ENCODE measurements at places on chromosomes 5 and 9.

DNA sequence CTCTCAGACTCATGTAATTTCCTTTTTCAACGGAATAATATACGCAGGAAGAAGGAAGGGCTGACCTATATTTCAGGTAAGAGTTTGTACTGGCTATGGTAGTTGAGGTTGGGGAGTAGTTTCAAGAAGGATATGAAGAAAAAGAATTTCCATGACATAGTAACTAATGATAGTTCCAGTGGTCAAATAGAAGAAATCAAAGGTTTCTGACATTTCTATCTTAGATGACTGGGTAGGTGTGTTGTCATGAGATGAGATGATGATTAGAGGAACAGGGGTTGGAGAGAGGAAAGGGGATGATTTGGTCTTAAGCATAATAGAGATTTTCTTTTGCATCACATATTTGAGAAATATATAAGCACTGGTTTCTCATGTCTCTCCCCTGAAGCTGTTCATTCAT is 166.0 kb downstream of the SPATA31D1 start:
- no peak for DNase-seq

- no peak for DNase-seq
These were observed 87.7 kb downstream of the FSTL4 start for GRCh38 chr5:133524666-133525065.

GRCh38 chr5:83547161-83547560 is 75.6 kb downstream of the VCAN start:
- DNase-seq, result no peak

GRCh38 chr9:131433302-131433854 is 39.5 kb downstream of the PRRC2B start:
- DNase-seq, result no peak

- DNase-seq, result no peak
These were observed 147.5 kb downstream of the GNAQ start for GRCh38 chr9:77883846-77884771.

All from 8988T (cell line).